ENCODE measurements at places on chromosomes 1 and 21.

DNA sequence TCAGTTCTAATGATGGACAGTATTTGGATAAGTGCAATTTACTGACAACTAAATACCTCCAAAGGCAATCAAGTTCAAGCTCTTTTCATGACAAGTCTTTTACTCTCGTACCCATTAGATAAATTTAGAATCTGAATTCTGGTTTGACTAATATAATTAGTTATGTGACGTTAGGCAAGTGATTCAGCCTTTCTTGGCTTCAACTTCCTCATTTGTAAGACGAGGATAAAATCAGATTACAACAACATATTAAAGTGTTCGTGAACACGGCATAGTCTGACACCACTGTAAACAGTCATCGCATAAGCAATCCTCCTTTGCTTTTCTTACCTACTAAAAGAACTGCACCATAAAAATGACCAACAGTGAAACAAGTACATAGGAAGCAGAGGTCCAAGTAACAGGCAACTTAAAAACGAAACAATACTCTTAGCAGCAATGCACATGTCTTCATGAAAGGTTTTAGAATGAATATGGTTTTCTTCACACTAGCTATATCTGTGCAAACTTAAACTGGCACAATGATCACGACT lies 25.7 kb downstream of the COA6 start:
- DNase-seq = no peak

DNA sequence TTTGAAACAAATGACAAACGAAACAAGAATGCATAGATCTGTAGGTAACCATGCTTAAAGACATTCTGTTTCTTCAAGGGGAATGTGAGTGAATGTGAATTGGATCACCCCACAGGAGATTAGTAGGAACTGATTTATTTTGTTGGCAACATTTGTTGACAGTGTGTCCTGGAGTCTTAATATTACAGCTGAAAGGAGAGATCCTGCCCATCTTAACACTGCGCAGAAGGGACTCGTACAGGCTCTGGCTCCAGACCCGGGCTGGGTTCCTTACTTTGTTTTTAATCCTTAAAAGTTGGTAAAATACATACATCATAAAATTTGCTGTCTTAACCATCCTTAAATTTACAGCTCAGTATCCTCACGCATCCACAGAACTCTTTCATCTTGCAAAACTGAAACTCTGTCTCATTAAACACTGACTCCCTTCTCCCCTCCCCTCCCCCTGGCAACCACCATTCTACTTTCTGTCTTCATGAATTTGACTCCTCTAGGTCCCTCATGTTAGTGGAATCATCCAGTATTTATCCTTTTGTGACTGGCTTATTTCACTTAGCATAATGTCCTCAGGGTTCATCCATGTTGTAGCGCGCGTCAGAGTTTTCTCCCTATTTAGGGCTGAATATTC lies 74.1 kb downstream of the GALNT2 start:
- peak; percentile 11 for DNase-seq

GRCh38 chr1:113552244-113552643 lies 161.9 kb downstream of the MAGI3 start:
- no peak for DNase-seq

DNA sequence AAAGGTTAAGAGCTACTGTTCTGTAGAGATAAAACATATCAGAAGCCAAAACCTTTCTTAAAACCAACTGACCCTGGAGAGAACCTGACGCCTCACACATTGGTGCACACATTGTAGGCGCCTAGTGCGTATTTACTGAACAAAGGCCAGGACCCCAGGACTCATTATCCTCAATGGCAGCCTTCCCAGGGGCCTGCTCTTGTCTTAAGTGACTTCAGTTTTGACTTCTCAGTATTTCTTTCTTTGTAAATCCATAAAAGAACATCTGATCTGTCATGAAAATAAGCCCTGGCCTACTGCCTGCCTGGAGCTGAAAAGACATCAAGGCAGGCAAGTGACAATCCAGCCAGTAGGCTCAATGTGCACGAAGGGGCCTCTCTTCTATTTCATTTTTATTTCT lies 27.6 kb downstream of the ABCA4 start:
- peak; percentile 32 for DNase-seq

GRCh38 chr21:42925114-42925926 lies at the start of gene ERVH48-1:
ERVH48-1 (minus strand) TSS chr21:42925630; CDS start chr21:42919006, 6,624 bp downstream.
- no peak for DNase-seq

DNA sequence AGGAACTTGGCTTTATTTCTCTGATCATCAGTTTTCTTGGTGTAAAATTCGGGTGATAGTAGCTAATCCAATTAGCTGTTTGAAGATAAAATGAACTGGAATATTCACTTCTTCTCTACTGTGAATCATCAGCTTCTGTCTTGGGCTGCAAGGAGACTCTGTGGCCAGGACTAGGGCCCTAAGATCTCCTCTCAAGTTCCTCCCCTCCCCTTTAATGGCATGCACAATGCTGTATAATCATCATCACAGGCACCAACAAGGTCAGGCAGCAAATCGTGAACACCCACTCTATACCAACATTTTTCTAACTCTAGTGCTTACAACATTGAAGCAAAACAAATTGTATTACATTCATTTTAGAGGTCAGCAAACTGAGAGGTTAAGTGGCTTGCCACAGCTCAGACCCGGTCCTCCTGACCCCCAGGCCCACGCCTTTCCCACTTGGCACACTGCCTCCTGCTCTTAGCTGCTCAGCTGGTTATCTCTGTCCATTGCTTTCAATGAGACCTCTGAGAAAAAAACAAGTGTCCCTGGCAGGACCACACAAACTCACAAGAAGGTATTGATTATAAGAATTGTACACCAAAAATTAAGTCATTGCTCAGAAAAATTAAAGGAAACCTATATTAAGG lies 31.8 kb downstream of the LRRC52 start:
- no peak for DNase-seq

- DNase-seq = no peak
Observed at GRCh38 chr1:114342376-114342775, 168.6 kb downstream of the TRIM33 start.

DNA sequence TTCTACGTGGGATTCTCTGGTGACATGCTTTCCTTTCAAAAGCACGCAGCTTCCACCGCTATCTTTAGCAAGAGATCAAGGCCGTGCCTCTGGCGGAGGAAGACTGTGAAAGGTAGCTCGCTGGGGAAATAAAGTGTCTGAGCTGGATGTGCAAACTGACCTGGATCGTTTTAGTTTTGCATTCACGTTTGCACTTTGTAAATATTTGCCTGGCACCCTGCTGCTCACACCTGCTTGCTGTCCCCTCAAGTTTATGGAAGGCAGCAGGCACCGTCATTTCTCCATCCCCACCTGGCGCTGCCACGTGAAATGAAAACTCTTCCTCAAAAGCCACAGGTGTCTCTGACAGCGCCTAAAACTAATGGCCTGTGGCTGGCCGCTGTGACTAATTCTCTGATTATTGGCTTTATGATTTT lies 44.0 kb upstream of the TARDBP start:
- DNase-seq = no peak

All from skin of body (tissue), 3 donors.